Mammary microvascular endothelial cell (primary cell): ENCODE measurements at places on chromosomes 1 and 21. TPM values are rescaled to one million over a fixed set of nuclear protein-coding genes. Genes with fewer than 3 reads are reported as not detected.

The CRNN gene
- not detected in 2 replicates for total RNA-seq

The REN gene
- total RNA-seq = 0.39 and 0.40 TPM in 2 replicates

The NBPF1 gene
- 9.7 and 9.8 TPM in 2 replicates for total RNA-seq

The EXO1 gene
- 13.9 and 14.2 TPM in 2 replicates for total RNA-seq

The PCAT6 gene
- total RNA-seq = not detected in 2 replicates

The STUM gene
- total RNA-seq = not detected in 2 replicates

The PTPRF gene
- total RNA-seq = 97.1 and 109 TPM in 2 replicates

The TBX15 gene
- total RNA-seq = 0.20 and 0.49 TPM in 2 replicates

The GSTM5 gene
- total RNA-seq = not detected in 2 replicates

The GBP7 gene
- not detected in 2 replicates for total RNA-seq

The TTC3 gene
- 51.6 and 69.6 TPM in 2 replicates for total RNA-seq

The TOE1 gene
- total RNA-seq = 13.1 and 18.8 TPM in 2 replicates

The LCE1D gene
- total RNA-seq = not detected in 2 replicates

The PLA2G2F gene
- total RNA-seq = not detected in 2 replicates

The HTR6 gene
- total RNA-seq = not detected in 2 replicates

The SLC41A1 gene
- total RNA-seq = 10.5 and 18.7 TPM in 2 replicates

The S100A2 gene
- total RNA-seq = 1.5 and 2.0 TPM in 2 replicates

The URB1 gene
- 18.7 and 18.8 TPM in 2 replicates for total RNA-seq

The HIPK1 gene
- total RNA-seq = 21.4 and 24.9 TPM in 2 replicates

The OPRD1 gene
- not detected in 2 replicates for total RNA-seq

The IFNLR1 gene
- total RNA-seq = 0.07 TPM in 1 of 2 replicates, not detected in the other

The FAM167B gene
- total RNA-seq = 20.3 and 24.0 TPM in 2 replicates

The ELAVL4 gene
- total RNA-seq = not detected in 2 replicates

The RGS5 gene
- total RNA-seq = 0.54 and 0.60 TPM in 2 replicates

The TINAGL1 gene
- total RNA-seq = 1,345 and 1,463 TPM in 2 replicates

The SEC22B gene
- total RNA-seq = 16.6 and 16.8 TPM in 2 replicates
